ENCODE measurements at places on chromosomes 4 and X. TPM values are rescaled to one million over a fixed set of nuclear protein-coding genes. Genes with fewer than 3 reads are reported as not detected.

The FGF2 gene
- 29.2 TPM for total RNA-seq

The ZDHHC15 gene
- total RNA-seq, result 3.9 TPM

The SSX4B gene
- total RNA-seq, result not detected

The TLR10 gene
- total RNA-seq, result 1.1 TPM

The ATP7A gene
- 11.3 TPM for total RNA-seq

The ZAR1 gene
- total RNA-seq, result not detected

The SPANXB1 gene
- total RNA-seq, result not detected

The CORIN gene
- 1.1 TPM for total RNA-seq

The SHOX gene
- not detected for total RNA-seq

The SUPT20HL1 gene
- total RNA-seq, result not detected

The ARHGAP36 gene
- not detected for total RNA-seq

The ERVMER34-1 gene
- total RNA-seq, result not detected

The EDA gene
- 3.1 TPM for total RNA-seq

The PRRG3 gene
- not detected for total RNA-seq

The FAM47A gene
- not detected for total RNA-seq

The PLK4 gene
- total RNA-seq, result 13.8 TPM

The GAGE12E gene
- total RNA-seq, result not detected

The HSFX4 gene
- not detected for total RNA-seq

The DCAF12L2 gene
- not detected for total RNA-seq

The SSX4 gene
- total RNA-seq, result not detected

The CPE gene
- total RNA-seq, result 143 TPM

The AMOT gene
- total RNA-seq, result 12.5 TPM

The RBM46 gene
- not detected for total RNA-seq

The SLAIN2 gene
- 274 TPM for total RNA-seq

The DCUN1D4 gene
- total RNA-seq, result 5.8 TPM

The TIMM8A gene
- 6.4 TPM for total RNA-seq

The SOX3 gene
- total RNA-seq, result not detected

The TBX22 gene
- total RNA-seq, result not detected

The ASB12 gene
- total RNA-seq, result not detected

The CXCL3 gene
- 5.3 TPM for total RNA-seq

The PABPC4L gene
- 1.8 TPM for total RNA-seq

The PLXNA3 gene
- total RNA-seq, result 296 TPM

The GLRA3 gene
- not detected for total RNA-seq
